ENCODE measurements at places on chromosomes 16 and 17.
A peak's percentile ranks its signal among the peaks of the same experiment; 100 is the strongest.

GRCh38 chr16:84746875-84747274, 47.1 kb downstream of the USP10 start:
- no peak for DNase-seq

- DNase-seq, result no peak
Observed at GRCh38 chr17:81132197-81132540, 33.1 kb upstream of the PVALEF start.

DNA sequence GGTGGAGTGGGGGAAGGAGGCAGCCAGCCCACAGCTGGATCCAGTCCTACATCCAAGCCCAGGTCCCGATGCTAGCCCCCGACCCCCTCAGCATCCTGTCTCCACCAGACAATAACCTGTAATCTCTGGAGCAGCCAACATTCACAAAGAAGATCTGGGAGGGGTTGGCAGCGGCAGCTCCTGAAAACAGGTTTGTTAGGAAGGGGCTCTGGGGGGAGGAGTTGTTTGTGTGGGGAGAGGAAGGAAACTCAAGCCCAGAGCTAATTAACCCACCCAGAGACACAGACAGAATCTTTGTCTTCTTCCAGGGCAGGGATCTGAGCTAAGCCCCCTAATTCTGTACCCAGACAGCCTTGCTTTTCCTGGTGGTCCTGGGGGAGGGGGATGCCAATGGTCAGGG, 4.6 kb upstream of the C17orf113 start:
- DNase-seq, result no peak

DNA sequence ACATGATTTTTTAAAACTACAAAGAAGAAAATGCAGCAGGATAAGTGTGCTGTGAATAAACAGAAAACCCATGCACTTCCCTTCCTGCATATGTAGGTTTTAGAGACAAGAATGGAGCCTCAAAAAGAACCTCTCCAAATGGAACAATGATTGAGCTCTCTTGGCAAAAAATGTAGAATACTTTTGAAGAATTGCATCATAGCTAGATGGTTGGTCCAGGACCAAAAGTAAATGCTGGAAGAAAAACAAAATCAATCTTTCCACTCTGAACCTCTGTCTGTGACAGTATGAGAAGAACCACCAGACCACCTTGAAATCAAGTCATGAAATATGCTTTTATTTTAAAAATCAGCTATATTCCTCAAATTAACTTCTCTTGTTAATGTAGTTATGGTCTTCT, 17.5 kb downstream of the HELZ start:
- DNase-seq, result no peak

GRCh38 chr16:57473176-57473840, 10.8 kb downstream of the POLR2C start:
- no peak for DNase-seq

GRCh38 chr17:13135506-13135905, 117.7 kb upstream of the ELAC2 start:
- no peak for DNase-seq

DNA sequence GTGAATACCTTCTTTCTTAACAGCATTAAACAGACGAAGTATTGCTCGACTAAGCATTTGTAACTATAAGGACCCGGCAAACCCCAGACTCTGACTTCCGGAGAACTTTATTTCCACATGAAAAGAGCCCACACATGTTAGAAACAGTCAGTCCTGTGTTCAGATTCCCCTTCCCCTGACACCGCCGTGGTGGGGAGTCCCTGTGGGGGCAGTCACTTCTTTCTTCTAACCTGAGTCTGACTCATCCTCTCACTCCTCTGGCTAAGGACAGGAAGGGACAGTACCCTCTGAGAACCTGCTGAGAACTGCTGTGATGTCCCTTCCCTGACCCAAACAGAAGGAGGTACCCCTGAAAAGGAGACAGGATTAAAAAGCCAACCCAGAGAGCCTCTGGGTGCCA, 165.1 kb downstream of the XYLT1 start:
- DNase-seq, result no peak

DNA sequence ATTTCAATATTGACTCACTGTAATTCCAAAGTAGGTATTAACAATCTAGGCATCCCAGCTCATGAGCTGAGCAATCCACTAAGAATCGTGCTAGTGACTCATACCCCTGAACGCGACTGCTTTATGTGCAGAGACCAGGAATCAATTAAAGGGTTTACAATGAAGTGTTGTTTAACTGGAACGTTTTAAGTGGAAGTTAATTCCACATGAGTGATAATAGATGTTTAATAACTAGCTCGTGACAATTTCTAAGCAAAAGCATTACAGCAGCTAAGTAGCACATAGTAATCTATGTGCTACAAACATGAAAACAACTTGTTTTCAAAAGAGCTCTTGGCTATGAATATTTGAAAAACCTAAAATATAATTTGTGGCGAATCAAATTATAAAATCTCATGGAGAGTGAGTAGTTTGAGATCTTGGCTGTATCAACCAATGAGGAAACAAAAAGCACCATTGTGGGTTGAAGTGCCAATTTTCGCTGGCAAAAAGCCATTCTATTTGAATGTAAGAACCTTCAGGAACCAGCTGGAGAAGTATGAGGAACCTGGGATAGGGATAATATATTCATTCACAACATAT, 9.4 kb downstream of the GJC1 start:
- peak; percentile 87 for DNase-seq

- no peak for DNase-seq
Observed at GRCh38 chr17:8801135-8801840, 2.1 kb upstream of the MFSD6L start.

DNA sequence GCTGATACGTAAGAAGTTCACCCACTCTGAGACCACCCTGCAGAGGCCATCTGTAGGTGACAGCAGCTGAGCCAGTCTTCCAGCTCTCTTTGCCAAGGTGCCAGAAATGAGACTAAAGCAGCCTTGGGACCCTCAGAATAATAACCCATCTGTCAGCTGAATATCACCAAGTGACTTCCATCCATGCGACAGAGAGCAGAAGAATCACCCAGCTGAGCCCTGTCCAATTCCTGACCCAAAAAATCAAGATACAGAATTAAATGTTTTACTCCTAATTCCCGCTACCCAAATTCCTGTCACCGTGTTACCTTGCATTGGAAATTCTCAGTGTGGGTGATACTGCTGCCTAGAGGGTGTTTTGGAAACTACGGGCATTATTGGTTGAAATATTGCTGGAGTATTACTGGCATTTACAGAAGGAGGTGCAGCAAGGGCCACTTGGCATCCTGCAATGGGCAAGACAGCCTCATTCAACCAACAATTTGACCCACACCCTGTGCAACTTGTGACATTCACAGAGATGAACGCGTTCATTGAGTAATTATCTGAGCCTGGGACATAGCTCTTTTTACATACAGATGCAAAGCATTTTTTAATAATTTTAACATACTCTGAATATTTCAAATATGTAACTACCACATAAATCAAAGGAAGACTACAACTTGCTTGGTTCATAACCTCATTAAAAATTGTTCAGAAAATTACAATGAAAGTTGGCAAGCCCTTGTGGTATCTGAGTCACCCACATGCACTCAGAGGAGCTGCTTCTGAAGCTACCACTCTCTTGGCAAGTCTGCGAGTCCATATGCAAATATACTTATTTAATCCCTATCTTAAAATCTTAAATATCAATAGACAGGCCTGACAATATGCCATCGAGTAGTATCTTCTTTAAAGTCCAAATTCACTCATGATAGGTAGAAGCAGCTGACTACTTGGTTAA, 126.6 kb downstream of the C16orf95 start:
- no peak for DNase-seq

DNA sequence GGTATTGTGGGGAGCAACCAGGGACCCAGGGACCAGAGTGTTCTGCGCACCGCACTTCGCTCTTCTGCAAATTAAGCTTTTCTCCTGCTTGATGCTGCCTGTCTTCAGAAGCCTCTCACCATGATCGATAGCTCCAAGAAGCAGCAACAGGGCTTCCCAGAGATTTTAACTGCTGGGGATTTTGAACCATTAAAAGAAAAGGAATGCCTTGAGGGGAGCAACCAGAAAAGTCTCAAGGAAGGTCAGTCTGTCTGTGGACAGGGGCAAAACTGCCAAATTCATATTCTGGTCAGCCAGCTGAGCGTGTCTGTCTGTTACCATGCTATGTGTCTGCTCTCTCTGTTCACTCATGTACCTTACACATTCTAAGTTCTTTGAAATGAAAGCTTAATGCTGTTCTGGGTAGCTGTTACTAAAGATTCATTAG, 115.7 kb downstream of the MRTFB start:
- DNase-seq, result no peak

GRCh38 chr17:43377056-43377810, 21.6 kb upstream of the ARL4D start:
- no peak for DNase-seq

GRCh38 chr16:67537270-67537635, 8.6 kb downstream of the RIPOR1 start:
- peak; percentile 12 for DNase-seq

GRCh38 chr16:30369938-30370455, 297 bp downstream of the TBC1D10B start:
- DNase-seq, result no peak

- peak; percentile 69 for DNase-seq
Observed at GRCh38 chr17:58338841-58339754, 10.5 kb upstream of the TSPOAP1 start.

DNA sequence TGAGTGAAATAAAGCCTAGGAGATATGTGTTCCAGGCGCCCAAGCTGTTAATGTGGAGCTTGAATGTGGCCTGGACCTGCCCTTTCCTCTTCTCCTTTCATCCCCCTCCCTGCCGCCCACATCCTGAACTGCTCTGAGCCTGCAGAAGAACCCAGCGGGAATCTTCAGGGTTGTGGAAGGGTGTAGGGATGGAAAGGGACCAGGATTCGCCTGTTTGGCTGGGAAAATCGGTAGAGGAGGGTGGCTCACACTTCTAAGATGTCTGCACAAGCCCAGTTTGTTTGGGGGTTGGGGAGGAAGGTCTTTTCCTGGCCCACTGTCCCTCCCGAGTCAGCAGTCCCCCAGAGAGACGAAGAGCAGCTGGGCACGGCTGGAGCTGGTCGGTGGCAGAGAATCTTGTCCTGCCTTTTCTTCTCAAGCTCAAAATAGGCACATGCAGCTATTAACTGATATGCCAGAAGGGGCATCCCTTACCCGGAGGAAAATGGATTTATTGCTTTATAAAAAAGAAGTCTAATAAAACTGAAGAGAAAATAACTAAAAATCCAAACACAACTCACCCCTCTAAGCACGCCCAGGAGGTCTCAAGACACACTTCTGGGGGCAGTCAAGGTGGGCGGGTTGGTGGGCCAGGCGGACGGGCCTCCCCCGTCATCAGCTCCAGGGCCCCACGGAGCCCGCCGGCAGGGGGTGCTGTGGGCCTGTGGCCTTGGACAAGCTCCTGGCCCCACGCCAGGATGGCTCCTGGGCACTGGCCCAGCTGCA, 11.5 kb upstream of the PITPNA start:
- peak; percentile 69 for DNase-seq

GRCh38 chr17:59800530-59800942, 92.2 kb downstream of the TUBD1 start:
- DNase-seq, result peak; percentile 35

GRCh38 chr16:81324808-81325207, 10.0 kb downstream of the GAN start:
- peak; percentile 11 for DNase-seq

- no peak for DNase-seq
Observed at GRCh38 chr16:19136549-19137196, 22.9 kb downstream of the ITPRIPL2 start.

GRCh38 chr16:12439399-12440227, 364.1 kb downstream of the CPPED1 start:
- peak; percentile 6 for DNase-seq

DNA sequence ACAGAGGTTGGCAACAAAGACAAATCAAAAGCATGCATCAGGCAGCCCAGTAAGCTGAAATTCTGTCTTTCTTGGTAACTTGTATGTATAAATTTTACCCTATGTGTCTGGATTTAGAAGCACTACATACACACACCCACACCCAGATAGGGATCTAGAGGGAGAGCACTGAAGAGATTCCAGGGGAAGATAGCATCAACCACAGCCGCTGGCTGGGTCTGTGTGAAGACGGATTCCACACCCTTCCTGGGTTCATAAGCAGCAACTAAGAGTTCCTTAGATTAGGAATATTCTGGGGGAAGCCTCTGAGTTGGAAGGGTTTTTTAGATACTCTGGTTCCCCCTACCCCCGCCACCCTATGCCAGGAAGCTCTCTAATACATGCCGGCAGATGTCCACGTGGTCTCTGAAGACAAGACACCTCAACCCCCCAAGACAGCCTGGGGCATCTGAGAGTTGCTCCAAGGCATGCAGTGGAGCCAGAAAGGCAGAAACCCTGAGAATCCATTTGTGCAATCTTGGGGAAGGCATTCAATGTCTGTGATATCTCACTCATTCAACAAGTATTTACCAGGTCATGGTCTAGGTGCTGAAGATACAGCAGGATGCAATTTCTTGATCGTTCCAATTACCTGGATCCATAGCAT, 86.4 kb downstream of the NOG start:
- peak; percentile 34 for DNase-seq

DNA sequence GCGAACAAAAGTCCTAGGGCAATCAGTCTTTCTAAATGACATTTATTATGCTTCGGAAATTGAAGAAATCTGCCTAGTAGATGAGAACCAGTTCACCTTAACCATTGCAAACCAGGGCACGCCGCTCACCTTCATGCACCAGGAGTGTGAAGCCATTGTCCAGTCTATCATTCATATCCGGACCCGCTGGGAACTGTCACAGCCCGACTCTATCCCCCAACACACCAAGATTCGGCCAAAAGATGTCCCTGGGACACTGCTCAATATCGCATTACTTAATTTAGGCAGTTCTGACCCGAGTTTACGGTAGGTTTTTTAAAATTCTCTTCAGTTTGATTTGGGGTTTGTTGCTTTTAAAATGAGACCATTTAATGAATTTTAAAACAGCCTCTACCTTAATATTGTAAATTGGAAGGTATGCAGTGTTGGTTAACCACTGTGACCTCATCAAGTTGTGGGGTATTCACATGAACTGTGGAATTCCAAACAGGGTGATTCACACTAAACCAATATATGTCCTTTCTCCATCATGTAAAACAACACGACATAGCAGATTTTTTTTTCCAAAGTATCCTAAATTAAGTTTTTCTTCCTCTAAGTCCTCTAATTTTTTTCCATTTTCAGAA, 6.2 kb upstream of the EVI2A start:
- peak; percentile 90 for DNase-seq

DNA sequence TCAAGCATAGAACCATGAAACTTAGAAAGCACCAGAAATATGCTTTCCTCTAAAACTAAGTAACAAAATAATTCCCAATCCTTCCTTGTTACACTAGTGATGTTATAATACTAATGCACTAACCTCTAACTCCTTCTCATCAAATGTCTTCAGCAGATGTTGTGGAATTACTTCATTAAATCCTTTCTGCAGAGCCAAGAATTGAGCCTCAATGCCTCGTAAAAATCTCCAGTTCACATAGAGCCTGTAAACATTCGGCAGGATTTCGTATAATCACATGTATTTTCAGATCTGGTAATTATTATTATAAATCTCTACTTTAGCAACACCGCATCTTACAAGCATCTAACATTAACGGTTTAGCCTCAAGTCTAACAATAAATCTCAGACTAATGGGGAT, 44.7 kb downstream of the CEP95 start:
- DNase-seq, result no peak

- no peak for DNase-seq
Observed at GRCh38 chr17:63358956-63359355, 87.2 kb downstream of the CYB561 start.

Data from LHCN-M2 (cell line).